CD4-positive, alpha-beta T cell treated with Interleukin-2 at 100 ng/mL for 4 hours (primary cell): ENCODE measurements at places on chromosomes 13 and 19.

DNA sequence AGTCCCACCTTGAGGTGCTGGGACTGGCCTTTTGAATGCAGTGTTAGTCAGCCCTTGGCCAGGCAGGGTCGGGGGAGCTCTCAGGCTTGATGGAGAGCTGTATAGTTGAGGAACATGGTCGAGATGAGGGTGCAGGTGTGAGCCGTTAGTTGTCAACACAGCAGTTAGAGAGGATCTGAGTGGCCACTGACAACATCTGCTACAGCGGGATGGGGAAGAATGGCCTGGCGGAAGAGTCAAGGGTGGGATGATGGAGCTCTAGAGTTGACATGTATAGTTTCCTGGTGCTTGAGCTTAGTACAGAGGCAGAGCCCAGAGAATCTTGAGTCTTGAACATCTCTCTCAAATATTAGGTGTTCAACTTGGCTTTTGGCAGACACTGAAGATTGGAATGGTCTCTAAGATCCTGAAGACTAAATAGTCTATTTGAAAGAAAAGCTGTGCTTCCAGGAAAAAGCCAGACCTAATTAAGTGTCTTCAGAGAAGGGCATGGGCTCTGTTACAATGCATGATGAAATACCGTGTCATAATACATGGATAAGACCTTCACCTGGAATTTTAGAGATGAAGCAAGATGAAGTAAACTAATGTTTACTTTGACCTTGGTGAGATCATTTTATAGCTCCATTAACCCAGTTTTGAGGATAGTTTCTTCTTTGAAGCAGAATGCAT lies 9.7 kb downstream of the PCCA start:
- DNase-seq, result no peak

DNA sequence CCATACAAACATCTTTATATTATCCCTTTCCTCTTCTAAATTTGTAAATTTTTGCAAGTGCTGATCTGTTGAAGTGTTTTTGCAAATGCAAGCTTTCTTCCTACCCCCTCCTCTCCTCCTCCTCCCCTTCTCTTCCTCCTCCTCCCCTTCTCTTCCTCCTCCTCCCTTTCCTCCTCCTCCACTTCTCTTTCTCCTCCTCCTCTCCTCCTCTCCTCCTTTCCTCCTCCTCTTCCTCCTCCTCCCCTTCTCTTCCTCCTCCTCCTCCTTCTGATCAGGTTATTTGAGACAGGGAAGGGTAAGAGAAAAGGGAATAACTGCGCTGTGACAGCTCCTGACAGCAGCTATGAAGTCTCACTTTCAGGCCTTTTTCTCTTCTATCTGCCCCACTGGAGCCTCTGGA lies 8.9 kb downstream of the TNFSF13B start:
- DNase-seq, result no peak

- no peak for DNase-seq
These were observed 1.8 kb downstream of the APOC4 start for GRCh38 chr19:44943801-44944249.

- DNase-seq, result no peak
These were observed at the start of gene CYP4F2 for GRCh38 chr19:15897738-15898276. Gene CYP4F2 (minus strand): TSS chr19:15898074. CDS start chr19:15897611, 463 bp downstream.

DNA sequence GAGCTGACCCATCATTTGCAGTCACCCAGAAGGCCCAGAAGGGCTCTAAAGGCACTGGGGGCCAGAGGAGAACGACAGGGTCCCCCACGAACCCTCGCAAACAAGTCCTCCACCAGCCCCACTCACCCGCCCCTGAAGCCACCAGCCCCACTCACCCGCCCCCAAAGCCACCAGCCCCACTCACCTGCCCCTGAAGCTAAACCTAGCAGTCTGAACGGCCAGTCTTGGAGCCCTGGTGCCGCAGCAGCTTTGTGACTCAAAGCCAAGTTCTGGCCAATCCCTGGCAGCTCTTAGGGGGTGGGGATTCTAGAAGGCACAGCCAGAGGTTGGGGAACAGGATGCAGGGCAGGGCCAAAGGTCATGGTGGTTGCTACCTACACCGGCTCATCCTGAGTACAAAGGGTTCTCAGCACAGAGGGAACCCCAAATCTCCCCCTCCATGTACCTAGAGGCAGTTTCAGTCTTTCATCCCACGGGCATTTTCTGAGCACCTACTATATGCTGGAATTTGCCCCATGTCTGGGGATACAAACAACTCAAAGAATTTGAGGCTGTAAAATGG lies at the start of gene IQCN:
Gene IQCN (minus strand): TSS at position 234 of the 562 bp plus-strand sequence. CDS start 4,974 bp downstream, outside the sequence.
- DNase-seq, result no peak

- no peak for DNase-seq
These were observed 55.2 kb downstream of the ELF1 start for GRCh38 chr13:40963927-40964326.
